G401 (cell line): ENCODE measurements at places on chromosomes 16 and 17.

DNA sequence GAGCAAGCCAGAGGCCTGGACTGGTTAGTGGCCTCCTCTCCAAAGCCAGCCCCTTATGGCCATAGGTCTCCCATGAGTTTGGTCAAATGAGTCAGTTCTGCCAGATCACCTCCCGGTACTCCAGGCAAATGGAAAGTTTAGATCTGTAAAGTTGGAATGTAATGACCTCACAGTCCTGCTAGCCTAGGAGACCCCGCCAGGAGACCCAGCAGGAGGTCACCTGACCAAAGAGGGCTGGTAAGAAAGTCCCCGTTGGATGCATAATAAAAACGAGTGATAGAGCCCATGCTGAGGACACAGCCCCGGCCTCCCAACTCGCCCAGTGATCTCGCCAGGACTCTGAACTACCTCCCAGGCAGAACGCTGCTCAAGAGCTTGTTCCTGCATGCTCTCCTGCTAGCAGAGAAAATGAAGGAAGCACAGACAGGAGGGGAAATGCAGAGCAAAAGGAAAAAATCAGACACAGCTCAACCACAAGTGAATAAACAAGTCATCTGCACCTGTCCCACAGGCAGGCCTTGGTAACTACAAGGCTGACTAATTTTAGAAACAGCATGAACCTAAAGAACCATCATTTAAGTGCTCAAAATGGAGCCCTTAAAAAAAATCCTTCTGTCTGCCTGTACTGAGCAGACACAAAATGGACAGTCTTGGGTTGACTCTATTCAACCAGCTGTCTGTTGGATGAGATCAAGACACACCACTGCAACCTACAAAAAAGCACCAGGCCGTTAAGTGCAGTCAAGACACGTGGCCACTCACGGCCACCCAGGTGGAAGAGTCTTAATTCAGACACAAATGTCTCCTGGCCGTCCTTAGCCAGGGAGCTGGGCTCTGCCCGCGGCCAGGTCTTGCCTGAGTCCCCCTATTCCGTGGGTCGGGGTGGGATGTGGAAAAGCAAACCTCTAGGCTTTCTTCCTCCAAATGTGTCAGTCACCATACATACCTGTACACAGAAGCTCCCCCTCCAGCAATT, 9.2 kb downstream of the CDIP1 start:
- DNase-seq = peak; percentile 47

GRCh38 chr17:39126436-39126835, 25.0 kb downstream of the PLXDC1 start:
- DNase-seq = no peak

DNA sequence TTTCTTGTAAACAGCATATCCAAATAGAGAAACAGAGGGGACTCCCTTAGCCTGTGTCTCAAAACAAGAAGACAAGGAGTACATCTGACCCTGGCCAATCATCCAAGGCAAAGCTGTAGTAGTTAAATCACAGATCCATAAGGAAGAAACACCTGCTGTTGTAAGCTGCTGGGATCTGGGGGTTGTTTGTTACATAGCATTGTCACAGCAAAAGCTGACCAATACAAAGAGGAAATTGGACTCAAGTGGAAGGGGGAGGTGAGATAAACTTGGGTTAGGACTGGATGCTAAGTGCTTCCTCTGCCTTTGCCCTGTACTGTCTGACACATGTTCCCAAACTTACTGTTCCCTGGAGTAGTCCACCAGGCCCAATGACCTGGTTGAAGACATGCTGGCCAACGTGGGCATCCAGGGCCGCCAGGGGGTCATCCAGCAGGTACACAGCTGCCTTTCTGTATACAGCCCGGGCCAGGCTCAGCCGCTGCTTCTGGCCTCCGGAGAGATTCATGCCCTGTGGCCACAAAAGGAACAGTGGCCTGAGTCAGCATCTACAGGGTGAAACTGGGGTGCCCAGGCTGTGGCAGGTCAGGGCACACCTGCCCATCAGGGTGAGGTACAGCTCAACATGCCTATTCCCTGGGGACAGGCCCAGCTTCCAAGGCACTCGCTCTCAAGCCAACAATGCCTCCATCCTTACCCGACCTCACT, 44.7 kb downstream of the ABCC6 start:
- DNase-seq = no peak

GRCh38 chr17:20281860-20282259, 185.5 kb downstream of the LGALS9B start:
- no peak for DNase-seq
